Large intestine (tissue), 12 donors: ENCODE measurements at places on chromosomes 5 and 9. TPM values are rescaled to one million over a fixed set of nuclear protein-coding genes. Genes with fewer than 3 reads are reported as not detected.

DNA sequence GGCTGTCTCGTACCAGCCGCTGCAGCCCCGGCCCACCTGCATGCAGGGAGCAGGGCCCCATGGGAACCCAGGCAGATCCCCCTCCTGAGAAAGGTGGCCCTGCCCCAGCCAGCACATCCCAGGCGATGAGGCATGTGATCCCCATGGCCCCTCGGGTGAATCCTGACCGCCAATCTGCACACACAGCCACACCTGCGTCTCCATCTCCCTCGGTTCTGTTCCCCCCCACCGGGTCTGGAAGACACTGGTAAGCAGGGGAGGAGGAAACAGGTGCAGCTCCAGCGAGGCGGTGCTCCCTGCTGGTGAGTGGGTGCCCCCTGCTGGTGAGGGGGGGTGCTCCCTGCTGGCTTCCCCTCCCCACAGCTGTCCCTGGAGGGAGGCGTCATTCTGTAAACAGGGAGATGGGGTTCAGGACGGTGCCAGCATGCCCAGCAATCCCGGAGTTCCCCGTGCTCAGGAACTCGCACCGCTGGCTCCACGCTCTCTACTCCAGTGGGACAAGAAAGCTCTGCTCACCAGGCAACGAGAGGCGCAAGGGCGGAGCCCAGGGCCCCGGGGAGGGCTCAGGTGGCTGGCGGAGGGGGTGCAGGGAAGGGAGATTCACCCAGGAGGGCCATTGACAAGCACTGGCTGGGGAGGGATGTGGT lies 28.4 kb upstream of the SLC12A7 start:
- peak; percentile 87 for DNase-seq

- no peak for DNase-seq
Measured at GRCh38 chr5:58498340-58498942, 7.2 kb downstream of the GAPT start.

GRCh38 chr9:118230329-118230728 lies 526.1 kb downstream of the TLR4 start:
- DNase-seq = no peak

GRCh38 chr9:6134661-6135180 lies 80.9 kb upstream of the IL33 start:
- DNase-seq = no peak

- DNase-seq = no peak
Measured at GRCh38 chr5:62592558-62592957, 13.9 kb downstream of the LRRC70 start.

Gene ZNF474
- 0.64 TPM for polyA plus RNA-seq

Gene MYMK
- 0.13 TPM for polyA plus RNA-seq
